ENCODE measurements at places on chromosomes 16 and 17. TPM values are rescaled to one million over a fixed set of nuclear protein-coding genes. Genes with fewer than 3 reads are reported as not detected.

- DNase-seq, result peak; percentile 5
These were observed 36.0 kb downstream of the IQCK start for GRCh38 chr16:19753815-19754643.

Gene CDK3
- 6.8 TPM for total RNA-seq

DNA sequence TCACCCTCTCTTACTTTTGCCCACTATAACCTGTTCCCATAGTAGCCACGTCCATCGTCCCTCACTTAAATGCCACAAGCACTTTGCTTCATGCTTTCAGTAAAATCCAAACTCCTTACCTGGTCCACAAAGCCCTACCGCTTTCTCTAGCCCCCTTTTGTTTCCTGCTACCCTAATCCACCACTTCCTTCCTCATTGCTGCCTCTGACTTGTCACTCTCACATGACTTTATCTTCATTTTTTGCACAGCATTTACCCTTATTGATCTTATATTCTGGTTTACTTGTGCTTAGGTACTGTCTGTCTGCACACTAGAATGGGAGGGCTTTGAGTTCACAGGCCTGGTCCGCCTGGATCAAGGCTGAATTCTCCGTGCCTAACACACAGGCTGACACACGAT, 340.0 kb downstream of the XYLT1 start:
- no peak for DNase-seq

GRCh38 chr17:45155483-45155882, 6.2 kb upstream of the HEXIM2 start:
- peak; percentile 49 for DNase-seq

DNA sequence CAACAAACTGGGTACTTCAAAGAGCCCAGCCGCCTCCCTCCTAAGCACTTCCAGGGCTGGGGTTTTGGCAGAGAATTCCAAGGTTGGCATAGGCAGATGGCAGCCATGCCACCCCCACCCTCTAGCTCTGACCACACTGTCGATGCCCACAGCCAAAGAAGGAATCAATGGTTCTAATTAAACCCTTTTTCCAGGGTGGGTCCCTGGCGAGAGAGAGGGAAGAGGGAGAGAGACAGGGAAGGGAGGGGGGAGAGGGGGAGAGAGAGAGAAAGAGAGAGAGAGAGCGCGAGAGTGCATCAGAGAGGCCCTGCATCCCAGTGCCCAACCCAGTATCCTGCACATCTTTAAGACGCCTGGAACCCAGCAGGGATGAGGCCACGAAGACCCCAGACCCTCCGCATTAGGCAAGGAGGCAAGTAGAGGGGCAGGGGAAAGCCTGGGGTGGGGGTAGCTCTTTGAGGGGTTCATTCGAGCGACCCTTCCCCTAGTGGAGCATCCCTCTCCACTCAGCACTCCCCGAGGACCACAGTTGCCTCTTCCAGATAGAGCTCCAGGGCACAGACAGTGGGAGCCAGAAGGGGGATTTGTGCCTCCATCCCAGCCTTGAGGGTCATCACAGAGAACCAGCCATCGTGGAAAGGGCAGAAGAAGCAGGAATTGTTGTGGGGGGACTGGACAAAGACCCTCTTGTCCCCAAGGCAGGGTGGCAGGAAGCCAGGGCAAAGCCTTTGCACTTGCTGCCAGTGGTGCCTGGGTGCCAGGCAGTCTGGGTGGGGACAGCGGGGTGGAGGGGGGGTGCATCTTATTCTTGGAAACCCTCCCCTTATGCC, 2.6 kb downstream of the SRCIN1 start:
- DNase-seq, result no peak

GRCh38 chr17:83014297-83014696, 65.1 kb upstream of the METRNL start:
- DNase-seq, result no peak

Gene ACTG1
- total RNA-seq, result 1,436 TPM

Gene CYLD
- total RNA-seq, result 9.8 TPM

DNA sequence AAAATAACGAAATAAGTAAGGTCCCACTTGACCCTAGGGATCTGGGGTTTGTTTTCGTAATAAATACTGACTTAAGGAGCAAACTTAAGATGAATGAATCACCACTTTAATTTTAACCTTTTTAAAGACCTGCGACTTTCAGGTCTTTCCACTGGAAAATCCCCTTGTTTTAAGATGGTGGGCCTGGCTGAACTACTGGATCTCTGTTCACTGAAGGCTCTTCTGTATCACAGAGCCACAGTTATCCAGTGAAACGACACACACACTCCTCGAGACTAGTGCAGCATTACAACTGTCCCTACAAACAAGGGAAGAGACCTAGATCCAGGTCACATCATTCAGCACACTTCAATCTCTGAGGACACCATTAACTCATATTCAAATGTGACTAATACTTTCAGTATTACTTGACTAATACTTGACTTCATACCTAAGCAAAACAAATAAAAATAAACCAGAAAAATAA, 299.0 kb downstream of the CEP112 start:
- DNase-seq, result no peak

Gene ACSM3
- total RNA-seq, result 6.9 TPM

DNA sequence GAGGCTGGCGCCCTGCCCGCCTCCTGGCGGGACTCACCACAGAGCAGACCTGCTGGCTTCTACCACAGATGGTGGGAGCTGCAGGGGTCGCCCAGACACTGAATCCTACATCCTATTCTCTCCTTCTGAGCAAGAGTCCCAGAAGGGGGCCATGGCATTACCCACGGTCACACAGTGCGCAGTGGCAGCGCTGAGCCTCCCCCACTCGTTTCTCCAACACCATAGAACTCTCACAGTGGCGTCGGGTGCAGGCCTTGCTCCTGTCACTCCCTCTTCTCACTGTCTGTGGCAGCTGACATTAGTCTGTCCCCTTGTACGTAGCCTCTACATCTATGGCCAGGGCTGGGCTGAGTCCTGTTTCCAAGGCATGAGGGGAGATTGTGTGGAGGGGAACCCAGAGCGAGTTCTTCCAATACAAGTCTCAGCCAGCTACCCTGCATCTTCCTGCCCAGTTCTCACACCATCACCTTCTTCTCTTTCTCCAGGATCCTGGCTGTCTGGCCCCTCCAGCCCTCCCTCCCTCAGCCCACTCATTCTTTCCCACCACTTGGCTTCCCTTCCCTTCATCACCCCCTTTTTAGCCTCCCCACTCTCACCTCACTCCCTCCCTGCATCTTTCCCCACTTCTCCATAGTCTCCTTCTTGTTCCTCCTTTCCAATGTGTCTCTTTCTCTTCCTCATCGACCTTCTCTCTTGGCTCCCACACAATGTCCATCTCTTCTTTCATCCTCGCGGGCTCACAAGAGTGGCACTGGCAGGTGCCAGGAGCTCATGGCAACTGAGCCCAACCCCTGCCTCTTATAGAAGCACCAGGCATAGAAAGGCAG, 5.9 kb downstream of the UBTF start:
- DNase-seq, result no peak

Gene CIITA
- 0.27 TPM for total RNA-seq

Gene MYH11
- 0.19 TPM for total RNA-seq

Gene PYCARD
- total RNA-seq, result 0.84 TPM
